ENCODE measurements at places on chromosomes 2 and 18. TPM values are rescaled to one million over a fixed set of nuclear protein-coding genes. Genes with fewer than 3 reads are reported as not detected.

DNA sequence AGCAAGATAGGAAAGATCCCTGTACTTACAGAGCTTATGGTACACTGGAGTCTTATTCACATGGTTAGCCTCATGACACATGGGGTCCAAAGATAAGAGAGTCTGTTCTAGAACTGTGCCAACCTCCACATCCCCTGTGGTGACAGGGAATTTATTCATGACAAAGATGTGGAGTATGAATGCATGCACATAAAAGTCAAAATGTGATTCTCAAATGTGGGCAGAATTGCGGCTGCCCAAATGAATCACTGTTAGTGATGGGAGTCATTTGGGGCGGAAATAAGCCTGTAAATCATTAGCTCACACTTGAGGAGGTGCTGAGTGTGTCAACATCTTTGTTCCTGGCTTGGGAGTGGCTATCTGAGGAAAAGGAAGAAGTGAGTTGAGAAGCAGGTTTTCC is 560.6 kb downstream of the SLC4A3 start:
- no peak for DNase-seq

GRCh38 chr2:209526561-209526960 is 102.7 kb downstream of the MAP2 start:
- DNase-seq = no peak

DNA sequence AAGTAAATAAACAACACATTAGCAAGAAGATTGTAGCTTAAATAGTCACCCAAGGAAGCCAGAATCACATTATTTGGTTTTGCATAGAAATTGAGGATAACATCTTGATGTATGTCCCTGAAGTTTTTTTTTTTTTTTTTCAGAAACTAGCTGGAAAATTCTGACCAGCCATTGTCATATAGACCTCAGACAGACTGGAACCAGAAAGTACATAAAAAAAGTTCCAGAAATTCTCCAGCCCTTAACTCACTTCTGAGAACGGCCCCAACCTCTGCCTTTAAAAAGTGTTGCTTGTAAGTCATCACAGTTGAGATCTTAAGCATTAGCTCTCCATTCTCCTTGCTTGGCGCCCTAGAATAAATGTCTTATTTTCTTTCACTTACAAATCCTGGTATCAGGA is 350.5 kb downstream of the CCDC85A start:
- no peak for DNase-seq

- no peak for DNase-seq
Observed at GRCh38 chr2:69624611-69625010, 18.9 kb downstream of the AAK1 start.

DNA sequence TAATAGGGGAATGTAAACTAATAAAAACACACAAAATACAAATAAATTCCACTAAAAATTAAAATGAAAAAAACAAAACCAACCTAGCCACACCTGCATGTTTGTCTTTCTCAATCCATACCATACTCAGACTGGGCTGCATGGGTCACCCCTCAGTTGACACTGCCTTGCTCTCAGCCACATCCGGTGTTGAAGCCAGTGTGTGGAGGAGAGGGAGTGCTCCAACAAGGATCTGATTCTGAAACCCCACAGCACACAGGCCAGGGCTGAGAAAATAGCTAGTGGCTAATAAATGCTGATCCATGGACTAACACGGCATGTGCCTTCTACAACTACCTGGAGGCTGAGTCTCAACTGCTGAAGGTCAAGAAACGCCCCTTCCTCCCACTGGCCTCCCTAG is 13.7 kb downstream of the RND3 start:
- no peak for DNase-seq

DNA sequence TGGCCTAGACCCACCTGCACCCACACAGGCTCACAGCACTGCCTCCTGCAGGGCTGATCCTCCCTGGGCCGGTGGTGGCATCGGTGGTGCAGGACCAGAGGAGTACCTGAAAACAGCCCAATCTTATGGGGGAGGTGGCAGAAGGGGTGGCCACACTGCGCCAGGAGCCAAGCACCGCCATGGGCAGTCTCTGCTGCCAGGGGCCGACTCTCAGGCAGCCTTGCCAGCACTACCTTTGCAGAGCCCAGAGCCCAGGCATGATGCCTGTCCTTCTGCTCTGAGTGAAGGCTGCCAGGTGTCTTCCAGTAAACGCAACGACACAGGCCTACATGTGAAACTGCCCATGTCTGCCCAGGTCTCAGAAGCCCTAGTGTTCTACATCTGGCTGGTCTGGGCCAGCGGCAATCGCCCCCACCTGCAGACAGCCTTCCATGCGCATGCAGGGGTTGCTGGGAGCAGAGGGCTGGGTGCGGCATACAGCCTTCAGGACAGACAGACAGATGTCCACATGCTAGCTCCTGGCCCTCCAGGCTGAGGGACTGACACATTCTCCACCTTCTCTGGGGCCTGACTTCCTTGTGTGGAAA is 6.8 kb downstream of the HS6ST1 start:
- DNase-seq = peak; percentile 31

GRCh38 chr2:189252991-189253675 is 73.6 kb upstream of the COL5A2 start:
- no peak for DNase-seq

DNA sequence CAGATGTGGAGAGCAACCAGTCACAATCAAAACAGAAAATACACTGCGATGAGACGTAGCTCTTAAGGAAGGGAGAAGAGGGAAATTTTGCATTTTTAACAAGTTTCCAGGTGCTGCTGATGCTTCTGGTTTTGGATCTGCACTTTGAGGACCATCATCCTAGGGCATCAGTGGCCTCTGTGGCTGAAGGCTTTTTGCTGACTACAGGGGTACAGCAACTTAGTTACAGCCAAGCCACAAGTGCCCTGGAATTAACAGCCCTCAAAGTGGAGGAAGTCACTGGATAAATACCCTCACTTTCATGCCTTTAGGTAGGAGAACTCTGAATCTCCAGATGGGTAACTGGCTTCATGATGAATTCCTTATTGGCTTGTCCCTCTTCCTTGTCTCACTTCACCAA is 700.9 kb downstream of the TMEM182 start:
- no peak for DNase-seq

DNA sequence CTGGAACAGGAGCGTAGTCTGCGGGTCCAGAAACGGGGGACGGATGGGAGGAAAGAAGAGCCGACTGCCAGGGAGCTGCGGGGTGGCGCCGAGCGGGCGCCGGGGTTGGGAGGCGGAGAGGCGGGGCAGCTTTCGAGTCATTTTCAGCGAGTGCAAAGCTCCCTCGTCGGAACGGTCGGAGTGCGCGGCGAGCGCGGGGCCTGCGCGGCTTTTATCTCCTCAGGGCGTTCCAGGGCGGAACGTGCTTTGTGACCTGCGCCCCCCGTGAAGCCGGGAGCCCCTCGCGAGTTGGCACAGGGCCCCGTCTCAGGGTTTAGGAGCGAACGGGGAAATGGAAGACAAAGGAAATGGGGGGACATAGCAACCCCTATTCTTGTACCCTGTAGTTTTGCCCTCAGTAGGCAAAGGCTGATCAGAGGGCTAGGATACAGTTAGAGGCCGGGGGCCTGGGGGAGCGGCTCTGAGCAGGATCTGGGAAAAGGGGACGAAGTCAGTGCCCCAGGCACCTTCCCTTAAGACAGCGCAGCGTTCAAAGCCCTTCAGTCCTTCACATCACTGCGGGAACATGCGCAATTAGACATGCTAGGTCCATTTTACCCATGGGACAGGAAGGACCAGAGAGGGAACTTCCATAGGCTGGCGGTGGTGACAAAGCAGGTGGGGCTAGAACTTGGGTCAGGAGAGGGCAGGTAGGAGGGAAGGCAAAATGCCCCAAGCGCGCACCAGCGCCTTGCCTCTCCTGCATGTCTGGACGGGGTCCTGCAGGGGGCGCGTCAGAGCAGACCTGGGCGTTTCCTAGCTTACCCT is 60.1 kb upstream of the IL1RL1 start:
- peak; percentile 81 for DNase-seq

DNA sequence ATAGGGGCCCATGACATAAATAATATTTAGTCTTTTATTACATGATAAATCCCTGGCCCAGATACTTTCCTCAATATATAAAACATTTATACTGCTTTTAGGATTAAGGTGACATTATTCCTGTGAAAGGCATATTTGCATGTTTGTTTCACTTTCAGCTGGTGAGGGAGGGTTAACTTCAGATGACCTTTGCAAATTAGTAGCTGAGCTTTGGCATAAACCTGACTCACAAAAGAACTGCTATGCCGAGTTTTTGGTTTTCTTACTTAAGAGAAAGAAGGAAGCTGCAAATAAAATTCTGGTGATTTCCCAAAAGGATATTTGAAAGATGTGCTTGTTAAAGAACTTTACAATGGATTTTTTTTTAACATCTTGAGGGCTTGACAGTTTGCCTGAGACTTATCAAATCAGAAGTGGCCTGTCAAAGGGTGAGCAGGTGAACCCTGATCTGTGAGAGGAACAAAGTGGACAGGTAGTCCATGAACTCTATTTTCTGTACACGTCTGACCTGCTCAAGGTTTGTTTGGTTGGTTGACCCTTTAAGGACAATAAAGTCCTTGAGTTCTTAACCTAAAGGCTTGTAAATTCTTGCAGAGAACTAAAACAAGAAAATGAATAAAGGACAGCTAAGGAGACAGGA is 93.5 kb downstream of the FAM124B start:
- no peak for DNase-seq

DNA sequence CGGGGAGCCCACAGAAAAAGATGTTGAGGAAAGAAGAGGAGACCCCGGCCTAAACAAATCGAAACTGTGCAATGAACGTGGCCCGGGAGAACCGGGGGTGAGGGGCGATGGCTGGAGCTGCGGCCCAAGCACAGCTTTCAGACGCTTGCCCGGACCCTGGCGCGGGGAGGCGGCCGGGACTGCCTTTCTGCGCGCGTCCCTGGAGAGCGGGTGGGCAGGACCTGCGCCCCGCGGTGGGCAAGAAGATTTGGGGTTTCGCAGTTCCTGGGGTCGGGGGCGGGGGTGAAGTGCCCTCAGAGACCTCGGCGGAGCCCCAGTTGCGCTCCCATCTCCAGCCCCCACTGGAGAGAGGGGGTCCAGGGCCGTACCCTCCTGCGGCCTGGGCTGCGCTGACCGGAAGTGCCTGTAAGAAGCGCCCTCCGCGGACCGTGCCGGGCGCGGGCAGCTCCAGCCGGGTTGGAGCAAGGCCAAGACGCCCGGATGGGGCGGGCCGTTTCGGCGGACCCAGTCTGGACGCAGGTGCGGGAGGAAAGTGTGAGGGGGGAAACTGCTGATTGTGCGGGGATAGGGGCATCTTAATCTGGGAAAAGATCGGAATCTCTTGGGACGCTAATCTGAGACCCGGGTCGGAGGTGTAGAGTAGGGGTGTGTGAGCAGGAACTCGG is 11.6 kb downstream of the EN1 start:
- DNase-seq = no peak

- DNase-seq = no peak
Observed at GRCh38 chr2:50769406-50770181, 262.3 kb downstream of the NRXN1 start.

- peak; percentile 59 for DNase-seq
Observed at GRCh38 chr18:9951022-9951859, 37.4 kb downstream of the VAPA start.

TLX2 gene
- 0.51 TPM for total RNA-seq

CCDC74A gene
- 1.4 TPM for total RNA-seq

GCFC2 gene
- total RNA-seq = 14.4 TPM

KLHL14 gene
- total RNA-seq = 0.32 TPM

TFPI gene
- total RNA-seq = 46.7 TPM

CIB4 gene
- total RNA-seq = not detected

CROCC2 gene
- 0.07 TPM for total RNA-seq

MOCOS gene
- 4.7 TPM for total RNA-seq

GPR45 gene
- not detected for total RNA-seq

EVX2 gene
- total RNA-seq = not detected

LAMA3 gene
- total RNA-seq = 29.0 TPM

WBP1 gene
- 56.1 TPM for total RNA-seq

RAD51AP2 gene
- total RNA-seq = not detected

BCL11A gene
- total RNA-seq = 22.8 TPM
